ENCODE measurements at places on chromosomes 7 and 10. TPM values are rescaled to one million over a fixed set of nuclear protein-coding genes. Genes with fewer than 3 reads are reported as not detected.
A peak's percentile ranks its signal among the peaks of the same experiment; 100 is the strongest.

GRCh38 chr7:47724335-47724982 is 142.5 kb upstream of the TNS3 start:
- DNase-seq: no peak

DNA sequence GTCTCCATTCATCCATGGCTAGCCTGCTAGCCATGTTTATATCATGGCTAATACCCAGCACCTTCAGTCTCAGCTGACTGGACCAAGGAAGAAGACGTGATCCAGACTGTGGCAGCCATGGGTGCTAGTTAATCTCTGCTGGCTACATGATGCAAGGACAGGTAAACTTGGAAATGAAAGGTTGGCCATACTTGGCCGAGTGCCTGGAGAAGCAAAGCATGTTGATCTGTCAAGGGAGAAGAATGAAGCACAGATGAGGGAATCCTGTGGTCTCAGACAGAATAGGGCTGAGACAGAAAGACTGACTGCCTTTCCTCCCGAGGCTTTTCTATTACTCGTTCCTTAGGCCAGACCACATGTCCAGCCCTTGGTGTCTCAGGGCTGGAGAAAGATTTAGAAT is 41.1 kb downstream of the CPVL start:
- DNase-seq: no peak

- no peak for DNase-seq
Measured at GRCh38 chr10:1658658-1659057, 78.7 kb downstream of the ADARB2 start.

GRCh38 chr10:4337563-4337962 is 488.4 kb upstream of the AKR1E2 start:
- no peak for DNase-seq

The CBLL1 gene
- 19.2 TPM for total RNA-seq

- no peak for DNase-seq
Measured at GRCh38 chr10:15163253-15163828, 5.2 kb downstream of the NMT2 start.

DNA sequence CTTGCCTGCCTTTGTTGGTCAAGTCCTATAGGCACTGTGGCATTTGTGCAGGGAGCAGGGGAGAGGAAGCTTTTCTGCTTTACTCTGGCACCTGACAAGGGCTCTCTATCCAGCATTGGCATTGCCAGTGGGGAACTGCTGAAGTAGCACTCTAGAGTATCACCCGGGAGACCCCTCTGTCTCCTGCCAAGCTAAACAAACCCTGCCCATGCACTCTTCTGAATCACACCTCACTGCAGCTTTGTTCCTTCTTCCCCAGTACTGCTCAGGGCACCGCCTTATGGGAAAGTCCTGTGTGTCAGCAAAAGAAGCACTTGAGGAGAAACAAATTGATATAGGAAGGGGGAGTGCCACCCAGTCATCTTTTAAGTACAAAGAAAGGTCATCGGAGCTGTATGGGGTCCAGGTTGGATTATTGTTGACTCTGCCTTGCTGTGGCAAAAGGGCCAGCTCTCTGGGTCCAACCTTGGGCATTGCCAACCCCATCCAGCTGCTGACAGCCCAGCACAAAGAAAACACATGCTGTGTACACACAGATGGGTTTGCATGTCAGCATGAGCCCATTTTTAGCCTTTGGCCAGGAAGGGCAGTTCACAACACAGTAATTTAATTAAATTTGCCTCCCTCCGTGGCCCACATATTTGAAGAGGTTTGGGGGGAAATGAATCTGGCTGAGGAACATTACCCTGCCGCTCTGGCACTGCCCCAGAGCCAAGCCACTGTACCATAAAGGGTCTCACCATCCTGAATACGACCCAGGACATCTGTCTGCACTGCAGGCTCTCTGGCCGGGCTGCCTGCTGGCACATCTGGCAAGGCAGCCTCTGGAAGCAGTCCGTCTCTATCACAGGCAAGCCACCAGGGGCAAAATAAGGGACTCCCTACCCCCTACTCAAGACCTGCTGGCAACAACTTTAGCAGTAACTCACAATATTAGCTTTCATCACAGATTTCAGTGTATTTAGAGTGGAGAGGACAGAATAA is 13.1 kb downstream of the LRRC4 start:
- no peak for DNase-seq

The RNF133 gene
- 0.53 TPM for total RNA-seq

GRCh38 chr7:128836729-128837348 is 6.6 kb downstream of the FLNC start:
- no peak for DNase-seq

The PALD1 gene
- total RNA-seq: 3.9 TPM

DNA sequence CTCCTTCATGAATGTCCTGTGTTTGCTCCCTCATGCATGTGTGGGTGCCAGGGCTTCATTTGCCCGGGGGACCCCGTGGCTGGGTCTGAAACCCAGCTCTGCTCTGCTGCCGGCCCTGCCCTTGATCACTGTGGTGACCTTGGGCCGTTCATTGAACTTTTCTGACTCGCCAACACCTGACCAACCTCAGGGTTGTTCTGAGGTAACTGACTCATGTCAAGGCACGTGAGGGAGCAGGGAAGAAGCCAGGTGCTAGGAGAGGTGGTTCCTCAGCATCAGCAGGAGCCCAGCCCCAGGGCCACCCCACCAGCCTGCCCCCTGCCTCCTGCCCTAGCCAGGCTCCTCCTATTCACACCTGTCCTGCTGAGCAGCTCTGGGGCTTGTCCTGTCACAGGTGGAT is 47.9 kb downstream of the TBATA start:
- no peak for DNase-seq

The GSTO2 gene
- 13.7 TPM for total RNA-seq

DNA sequence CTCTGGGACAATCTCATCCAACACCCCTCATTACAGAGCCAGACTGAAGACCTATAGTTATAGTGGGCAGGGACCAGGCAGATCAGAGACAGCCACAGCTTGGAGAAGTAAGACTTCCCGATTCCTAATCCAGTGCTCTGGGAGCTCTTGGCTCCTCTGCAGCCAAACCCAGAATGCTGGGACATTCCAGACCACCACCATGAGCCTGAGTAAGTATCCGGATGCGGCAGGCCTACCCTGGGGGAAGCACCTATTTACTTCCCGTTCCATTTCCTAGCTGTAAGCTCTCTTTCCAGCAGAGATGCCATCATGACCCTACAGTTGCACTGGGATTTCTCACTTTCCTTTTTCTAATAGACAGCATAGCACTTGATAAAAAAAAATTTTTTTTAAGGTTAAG is 16.4 kb downstream of the HIP1 start:
- no peak for DNase-seq

- no peak for DNase-seq
Measured at GRCh38 chr10:48406204-48406603, 99.7 kb downstream of the MAPK8 start.

DNA sequence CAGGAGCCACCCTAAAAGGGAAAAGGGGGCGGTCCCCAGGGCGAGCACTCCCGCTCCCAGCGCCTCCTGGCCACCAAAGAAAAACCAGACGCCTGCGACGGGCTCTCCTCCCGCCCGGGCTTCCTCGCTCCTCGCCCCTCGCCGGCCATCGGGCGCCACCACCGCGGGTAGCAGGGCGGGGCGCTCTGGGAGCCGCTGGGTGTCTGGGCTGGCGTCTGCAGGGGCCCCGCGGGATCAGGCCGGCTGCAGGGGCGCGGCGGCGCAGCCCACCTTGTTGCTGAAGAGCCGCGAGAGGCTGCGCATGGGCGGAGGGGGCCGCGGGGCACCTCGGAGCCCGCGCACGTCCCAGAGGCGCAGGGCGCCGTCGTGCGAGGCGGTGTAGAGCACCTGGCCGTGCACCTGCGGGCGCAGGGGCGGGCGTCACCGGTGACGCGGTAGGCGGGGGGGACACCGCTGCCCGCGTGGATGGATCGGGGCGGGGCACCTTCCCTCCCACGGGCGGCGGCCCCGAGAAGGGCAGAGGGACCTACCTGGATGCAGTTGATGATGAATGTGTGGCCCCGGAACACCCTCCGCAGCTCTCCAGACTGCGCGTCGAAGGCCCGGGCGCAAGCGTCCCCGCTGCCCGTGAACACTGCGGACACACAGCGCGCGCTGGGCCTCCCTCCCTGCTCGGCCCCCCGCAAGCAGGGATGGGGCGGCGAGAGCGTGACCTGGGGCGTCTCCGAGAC is 28.3 kb downstream of the WDR86 start:
- no peak for DNase-seq

DNA sequence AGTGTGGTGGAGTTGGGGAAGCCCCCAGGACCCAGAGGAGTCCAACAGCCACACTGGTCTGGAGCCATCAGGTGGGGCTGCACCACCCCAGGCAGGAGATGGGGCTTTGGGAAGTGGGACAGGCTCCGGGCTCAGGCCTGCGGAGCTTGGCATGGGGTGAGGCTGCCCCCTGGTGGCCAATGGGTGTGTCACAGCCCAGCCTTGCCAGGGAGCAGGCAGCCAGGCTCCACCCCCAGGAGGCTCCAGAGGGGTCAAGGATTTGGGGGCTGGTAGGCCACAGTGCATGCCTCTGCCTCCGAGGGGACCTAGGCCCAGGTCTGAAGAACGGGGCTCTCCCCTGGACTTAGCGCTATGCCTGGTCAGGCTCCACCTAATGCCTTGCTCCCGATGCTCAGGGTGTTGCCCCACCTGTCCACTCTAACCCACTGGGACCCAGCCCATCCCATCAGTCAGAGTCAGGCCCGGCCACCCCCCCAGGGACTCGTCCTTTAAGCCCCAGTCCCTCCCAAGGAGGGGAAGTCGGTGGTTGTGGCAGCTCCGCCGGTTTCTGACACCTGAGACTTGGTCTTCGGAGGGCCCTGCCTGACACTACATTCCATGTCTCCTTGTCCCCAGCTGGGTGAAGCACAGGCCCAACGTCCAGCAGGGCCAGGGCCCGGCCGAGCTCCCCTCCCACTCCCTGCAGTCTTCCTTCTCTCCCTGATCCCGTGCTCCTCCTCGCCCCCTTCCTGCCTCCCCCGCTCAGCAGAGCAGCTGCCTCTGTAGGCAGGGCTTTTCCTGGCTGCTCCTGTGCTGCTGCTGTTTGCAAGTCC is 11.3 kb upstream of the SAMD8 start:
- DNase-seq: peak; percentile 42

Measured in left colon (tissue), 2 donors.